ENCODE measurements at places on chromosomes 6 and 20.

- no peak for DNase-seq
Measured at GRCh38 chr20:60806824-60807223, 445.2 kb upstream of the CDH4 start.

GRCh38 chr20:48623176-48623905 lies 204.5 kb downstream of the PREX1 start:
- no peak for DNase-seq

- no peak for DNase-seq
Measured at GRCh38 chr6:154508573-154509375, 1.7 kb downstream of the CNKSR3 start.

- DNase-seq: peak; percentile 64
Measured at GRCh38 chr6:26021001-26021349, 58.4 kb downstream of the TRIM38 start.

- no peak for DNase-seq
Measured at GRCh38 chr6:7139835-7140470, 32.2 kb downstream of the RREB1 start.

GRCh38 chr20:62804627-62805154 lies at the start of gene OGFR:
Gene OGFR, plus strand, starts transcription at chr20:62804835. Its CDS starts 25 bp downstream, at chr20:62804860.
- peak; percentile 56 for DNase-seq

GRCh38 chr6:141634269-141634668 lies 498.5 kb upstream of the GJE1 start:
- DNase-seq: no peak

DNA sequence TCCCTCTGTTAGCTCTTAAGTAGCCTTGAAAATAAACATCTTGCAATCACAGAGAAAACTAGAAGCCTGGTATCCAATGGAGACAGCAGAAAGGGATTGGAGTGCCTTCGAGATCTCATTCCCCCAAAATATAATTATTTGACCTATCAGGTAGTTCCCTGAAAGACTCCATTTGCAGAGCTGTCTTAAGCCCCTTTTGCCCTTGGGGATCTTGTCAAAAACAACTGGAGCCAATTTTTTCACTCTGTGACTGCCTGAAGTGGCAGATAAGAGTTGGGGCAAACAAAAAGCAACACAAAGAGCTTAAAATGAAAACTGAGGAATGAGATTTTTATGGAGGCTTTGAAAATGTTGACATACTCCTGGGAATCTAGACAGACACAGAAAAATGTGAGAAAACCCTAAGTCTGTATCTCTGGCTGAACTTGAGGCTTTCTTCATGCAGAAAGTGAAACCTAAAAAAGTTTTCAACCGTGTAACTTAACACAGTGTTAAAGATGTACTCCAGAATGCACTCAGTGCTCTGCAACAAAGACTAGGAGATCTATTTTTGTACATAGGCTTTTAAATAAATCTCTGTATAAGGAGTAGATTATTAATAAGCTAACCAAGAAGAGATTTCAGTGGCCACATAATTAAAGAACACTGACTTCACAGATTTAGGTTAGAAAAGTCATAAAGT lies 971.1 kb upstream of the MAN1A1 start:
- DNase-seq: no peak

GRCh38 chr6:68343901-68344300 lies 291.2 kb upstream of the ADGRB3 start:
- DNase-seq: no peak

DNA sequence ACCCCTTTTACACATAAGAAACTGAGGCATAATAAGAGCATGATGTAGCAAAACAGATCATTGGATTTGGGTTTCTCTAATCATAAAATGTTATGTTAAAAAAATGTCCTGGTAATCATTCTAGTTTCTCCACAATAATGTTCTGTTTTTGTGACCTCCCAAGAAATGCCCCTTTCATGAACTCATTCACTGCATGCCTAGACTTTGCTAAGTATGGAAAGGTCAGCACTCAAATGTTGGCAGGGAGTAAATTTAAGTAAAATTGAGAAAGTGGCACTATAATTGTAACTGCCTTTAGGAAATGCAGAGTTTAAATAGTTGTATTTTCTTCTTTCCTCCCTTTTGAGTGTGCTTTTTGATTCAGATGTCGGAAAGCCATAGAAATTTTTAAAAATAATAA lies 48.5 kb upstream of the ID4 start:
- no peak for DNase-seq

DNA sequence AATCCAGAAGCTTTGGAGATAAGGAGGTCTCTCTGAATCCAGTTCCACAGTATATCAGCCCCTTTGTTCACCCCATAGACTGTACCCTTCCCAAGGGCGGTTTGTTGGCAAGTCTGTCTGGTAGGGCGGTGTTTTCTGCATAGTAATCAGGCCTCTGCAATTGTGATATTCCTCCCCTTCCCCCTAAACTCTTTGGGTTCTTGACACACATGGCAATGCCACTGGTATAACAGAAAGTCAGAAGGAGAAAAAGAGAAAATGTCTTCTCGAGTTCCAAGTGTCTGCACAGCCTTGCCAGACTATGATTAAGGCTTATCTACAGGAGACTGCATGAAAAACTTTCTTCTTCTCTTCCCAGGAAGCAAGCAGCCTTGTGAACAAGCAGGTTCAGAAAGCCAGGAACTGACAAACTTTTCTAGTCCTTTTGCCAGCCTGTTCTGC lies 45.6 kb downstream of the FOXO3 start:
- DNase-seq: no peak

DNA sequence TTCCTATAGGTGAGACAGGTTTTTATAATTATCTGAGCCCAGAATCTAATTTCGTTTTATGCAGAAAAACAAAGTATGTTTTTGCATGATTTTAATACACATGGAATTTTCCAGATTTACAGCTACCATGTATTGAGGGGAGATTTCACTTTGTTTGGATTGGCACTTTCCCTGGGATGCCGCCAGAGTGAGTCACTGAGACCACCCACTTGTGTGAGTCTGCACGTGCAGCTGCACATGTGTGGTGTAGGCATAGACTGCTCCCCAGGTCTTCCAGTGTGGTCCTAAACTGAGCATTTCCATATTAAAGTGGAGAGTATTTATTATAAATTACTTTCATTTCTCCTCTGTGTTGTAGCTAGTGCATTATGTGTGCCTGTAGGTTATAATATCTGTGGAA lies 186.8 kb downstream of the UBE3D start:
- DNase-seq: no peak

- peak; percentile 71 for DNase-seq
Measured at GRCh38 chr6:135159531-135159930, 21.6 kb upstream of the MYB start.

DNA sequence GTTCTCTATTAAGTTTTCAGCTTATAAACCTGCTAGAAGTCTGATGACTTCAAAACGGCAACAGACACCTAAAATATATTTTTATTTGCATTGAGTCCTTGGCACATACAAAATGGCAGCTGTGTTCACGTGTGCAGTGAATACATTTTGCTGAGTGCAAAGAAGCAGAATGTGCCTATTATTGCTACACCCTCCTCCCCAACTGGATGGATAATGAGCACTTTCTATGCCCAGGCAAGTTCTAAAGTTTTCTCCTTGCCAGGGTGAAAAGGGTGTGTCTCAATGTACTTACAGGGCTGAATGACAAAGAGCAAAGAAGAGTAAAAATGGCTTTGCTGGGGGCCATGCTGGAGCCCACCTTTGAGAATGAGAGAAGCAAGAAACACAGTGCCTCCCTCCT lies 4.0 kb upstream of the FERMT1 start:
- DNase-seq: no peak

GRCh38 chr6:20661721-20662120 lies 127.5 kb downstream of the CDKAL1 start:
- DNase-seq: no peak

DNA sequence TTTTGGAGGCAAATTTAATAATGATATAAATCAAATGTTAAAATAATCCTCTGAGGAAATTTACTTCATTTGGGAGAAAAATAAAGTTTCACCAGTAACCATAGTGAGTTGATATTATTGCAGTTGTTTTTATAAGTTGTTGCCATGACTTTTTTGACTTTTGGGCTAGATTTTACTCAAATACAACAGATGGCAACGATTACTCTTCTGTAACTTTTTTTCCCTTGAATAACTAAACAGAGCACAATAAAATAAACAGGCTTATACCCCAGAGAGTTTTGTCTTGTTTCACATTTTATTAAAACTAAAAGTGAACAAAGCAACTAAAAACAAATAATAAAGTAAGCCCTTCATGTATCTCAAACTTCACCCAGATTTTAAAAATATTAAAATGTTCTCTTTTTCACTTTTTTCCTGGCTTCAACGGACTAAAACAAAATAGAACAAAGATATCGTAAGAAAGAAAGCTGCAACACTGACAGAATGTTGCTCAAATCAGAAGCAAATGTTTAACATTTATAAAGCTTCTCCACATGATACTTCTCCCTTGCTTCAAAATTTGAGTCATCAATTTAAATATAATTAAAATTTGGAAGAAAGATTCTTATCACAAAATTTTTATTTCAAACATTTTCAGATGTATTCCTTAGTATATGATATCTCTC lies 42.5 kb upstream of the BMP5 start:
- DNase-seq: no peak

GRCh38 chr6:125307964-125308615 lies 6.3 kb upstream of the HDDC2 start:
- DNase-seq: no peak

- no peak for DNase-seq
Measured at GRCh38 chr6:169885131-169885530, 133.7 kb downstream of the ERMARD start.

DNA sequence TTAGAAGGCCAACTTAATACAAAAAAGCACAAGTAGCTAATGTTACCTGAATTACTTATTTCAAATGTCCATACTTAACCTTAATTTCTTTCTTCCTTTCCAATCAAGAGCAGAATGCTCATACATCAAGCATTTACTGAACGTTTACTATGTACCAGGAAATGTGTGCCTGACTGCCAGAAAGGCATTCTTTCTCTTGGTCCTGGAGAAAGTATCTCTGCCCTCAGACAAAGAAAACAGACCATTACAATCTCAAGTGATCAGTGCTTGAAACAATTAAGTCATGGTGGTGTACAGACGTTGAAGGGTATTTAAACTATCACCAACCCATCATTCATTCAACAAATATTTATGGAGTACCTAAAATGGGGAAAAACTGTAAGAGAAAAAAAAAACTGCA lies 26.4 kb downstream of the CSNK2A1 start:
- no peak for DNase-seq

DNA sequence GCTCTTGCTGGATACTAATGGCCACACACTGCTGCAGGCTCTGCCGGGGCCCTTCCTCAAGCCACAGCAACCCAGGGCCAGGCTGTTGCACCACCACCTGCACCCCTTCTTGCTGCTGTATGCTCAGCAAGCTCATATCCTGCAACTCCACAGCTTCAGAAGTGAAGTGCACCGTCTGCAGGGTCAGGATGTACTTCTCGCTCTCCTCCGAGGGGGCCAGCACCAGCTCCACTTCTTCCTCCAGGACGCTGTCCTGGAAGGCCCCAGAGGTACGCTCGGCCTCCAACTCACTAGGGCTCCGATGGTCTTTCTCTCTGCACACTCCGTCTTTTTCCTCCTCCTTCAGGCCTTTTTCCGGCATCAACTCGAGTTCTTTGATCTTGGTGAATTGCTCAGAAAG lies 1.2 kb downstream of the CTCFL start:
- DNase-seq: no peak

DNA sequence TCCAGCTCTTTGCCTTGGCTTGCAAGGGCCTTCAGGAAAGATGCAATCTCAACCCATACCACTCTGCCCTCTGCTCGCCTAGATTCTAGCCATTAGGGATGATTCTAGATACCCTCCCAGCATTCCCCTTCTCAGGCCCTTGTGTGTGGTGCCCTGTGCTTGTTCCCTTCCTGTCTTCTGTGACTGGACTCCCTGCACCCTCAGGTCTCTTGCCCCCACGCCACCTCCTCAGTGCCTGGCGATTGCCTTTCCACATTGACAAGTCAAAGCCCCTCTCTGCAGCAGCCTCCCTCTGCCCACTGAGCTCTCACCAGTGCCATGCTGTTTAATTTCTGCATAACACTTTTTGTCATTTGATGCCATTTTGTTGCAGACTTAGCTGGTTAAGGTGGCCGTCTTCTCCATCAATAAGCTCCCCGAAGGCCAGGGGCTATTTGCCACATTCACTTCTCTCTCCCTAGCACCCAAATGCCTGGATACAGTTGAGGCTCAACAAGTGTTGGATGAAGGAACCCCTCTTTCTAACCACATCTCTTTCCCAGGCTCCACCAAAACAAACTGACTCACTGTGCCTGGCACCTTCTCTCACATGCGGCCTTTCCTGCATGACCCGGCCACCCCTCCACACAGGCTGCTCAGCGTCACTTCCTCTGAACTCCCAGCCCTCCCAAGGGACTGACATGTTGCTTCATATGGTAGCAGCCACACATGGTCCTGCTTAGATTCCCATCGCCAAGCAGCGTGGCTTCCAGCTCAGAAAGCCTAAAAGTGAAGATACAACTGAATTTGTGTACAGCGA lies 4.6 kb upstream of the TXNDC5 start:
- no peak for DNase-seq

- DNase-seq: no peak
Measured at GRCh38 chr6:146598772-146599405, at the start of gene ADGB. Gene ADGB, plus strand, starts transcription at chr6:146598972. Its CDS starts 69 bp downstream, at chr6:146599041.

GRCh38 chr6:21800948-21801438 lies 207.4 kb downstream of the SOX4 start:
- no peak for DNase-seq

DNA sequence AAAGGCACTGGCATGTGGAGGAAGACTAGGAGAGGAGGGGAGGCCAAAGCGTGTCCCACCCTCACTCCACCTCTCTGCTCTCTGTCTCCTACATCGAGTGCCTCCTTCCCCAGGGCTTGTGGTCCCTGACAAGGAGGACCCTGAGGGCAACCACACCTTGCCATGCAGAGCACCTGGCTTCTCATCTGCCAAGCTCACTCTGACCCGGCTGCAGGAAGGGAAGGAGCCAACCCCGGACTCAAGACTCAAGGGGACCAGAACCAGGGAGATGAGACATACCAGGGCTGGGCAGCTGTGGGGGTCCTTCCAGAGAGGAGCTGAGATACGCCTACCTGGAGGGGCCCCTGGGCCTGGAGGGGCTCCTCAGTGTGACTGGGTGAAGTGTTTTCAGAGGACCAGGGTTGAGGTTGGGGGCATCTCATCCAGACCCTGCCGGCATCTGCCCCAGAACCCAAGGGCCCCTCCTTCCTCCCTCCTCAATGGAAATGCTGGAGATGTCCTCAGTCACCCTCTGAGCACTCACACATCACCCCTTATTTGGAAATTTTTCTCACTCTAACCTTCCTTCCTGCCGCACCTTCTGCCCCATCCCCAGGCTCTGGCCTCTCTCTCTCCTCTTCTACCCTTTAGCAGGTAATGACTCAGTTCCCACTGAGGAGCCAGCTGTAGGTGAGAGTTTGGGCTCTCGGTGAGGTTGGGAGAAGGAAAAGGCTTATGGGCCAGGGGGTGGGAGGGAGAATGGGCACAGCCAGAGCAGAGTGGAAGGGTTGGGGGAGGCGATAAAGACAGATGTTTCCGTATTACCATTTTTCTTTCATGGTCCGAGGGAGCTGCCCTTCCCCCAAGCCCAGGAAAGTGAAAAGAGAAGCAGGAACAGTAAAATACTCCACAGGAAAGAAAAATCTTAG lies 32.0 kb upstream of the POU5F1 start:
- peak; percentile 26 for DNase-seq

GRCh38 chr6:34970957-34971356 lies 81.9 kb downstream of the ANKS1A start:
- no peak for DNase-seq

GRCh38 chr6:16086965-16087364 lies 41.9 kb upstream of the MYLIP start:
- DNase-seq: no peak

All from NK-92 treated with Interleukin-12 subunit alpha and Interleukin-12 subunit beta, amount 100 ng/mL, for 24 hours (cell line).